Fibroblast of skin of right quadriceps (primary cell): ENCODE measurements at places on chromosomes 3 and 15.

- DNase-seq, result no peak
Measured at GRCh38 chr15:75696311-75696720, 16.3 kb downstream of the CSPG4 start.

DNA sequence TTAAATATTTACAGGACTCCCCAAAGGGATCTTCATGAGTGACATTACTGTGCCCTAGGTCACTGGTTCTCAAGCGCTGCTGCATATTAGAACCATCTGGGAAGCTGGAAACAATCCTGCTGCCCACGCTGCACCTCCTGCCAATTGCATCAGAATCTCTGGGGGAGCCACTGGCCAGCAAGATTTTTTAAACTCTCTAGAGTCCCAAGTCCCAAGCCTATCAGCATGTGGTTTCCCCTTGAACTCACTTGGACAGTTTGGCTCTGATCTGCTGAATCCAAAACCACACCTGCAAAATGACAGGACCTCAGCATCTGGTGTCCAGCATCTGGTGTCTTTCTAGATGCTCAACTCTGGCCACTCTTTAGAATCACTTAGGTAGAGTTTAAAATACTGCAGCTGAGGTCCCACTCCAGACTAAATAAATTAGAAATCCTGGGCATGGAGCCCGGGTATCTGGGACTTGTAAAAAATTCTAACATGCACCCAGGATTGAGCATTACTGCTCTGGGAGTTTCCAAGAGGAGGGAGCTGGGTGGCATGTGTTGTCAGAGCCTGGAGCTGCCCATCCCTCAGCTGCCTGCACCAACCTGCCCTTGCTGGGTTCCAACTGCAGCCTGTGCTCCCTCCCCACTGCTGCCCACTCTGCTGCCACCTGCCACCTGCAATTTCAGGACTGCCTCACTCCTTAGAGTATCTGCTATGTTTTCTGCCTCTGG, 311.3 kb downstream of the SLC9A9 start:
- peak; percentile 50 for DNase-seq

GRCh38 chr3:126121632-126122031, 37.7 kb upstream of the SLC41A3 start:
- DNase-seq, result no peak

DNA sequence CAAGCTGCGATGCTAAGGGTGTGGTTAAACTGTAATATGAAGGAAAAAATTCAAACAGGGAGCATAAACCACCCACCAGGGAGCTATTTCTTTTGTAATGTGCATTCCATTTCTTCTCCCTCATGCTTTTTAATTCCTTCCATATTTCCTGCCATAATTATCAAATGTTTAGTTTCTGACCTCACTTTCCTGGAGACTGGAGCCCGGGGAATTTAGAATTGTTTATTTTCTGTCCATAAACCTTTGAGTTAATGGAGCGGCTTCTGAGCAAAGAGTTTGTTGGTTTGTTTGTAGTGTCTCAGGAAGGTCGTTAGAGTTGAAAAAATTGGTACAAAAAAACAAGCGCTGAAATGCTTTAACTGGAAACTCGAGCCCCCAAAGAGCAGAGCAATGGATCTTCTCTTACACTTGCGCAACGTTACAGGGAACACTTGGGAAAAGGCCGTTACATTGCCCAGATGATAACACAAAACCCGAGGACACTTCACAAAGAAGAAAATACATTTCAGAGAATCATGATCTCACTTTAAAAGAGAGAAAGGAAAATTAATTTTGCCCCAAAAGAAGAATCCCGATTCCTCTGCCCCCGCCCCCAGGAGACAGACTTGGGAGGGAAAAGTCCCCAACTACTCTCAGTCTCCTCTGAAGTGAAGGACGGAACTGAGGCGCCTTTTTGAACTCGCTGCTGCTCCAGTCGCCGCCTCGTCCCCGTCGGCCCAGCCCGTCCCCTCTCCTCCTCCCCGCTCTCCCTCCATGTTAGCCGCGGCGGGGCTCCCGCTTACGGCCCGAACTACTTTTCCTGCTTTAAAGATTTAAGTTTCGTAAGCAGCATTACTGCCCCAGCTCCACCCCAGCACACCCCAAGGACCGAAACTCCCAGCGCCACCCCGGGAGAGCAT, 842 bp downstream of the FSTL1 start:
- DNase-seq, result peak; percentile 93

GRCh38 chr15:70604666-70605315, 158.6 kb downstream of the UACA start:
- peak; percentile 40 for DNase-seq

GRCh38 chr3:174716956-174717505, 142.1 kb upstream of the NAALADL2 start:
- DNase-seq, result no peak

DNA sequence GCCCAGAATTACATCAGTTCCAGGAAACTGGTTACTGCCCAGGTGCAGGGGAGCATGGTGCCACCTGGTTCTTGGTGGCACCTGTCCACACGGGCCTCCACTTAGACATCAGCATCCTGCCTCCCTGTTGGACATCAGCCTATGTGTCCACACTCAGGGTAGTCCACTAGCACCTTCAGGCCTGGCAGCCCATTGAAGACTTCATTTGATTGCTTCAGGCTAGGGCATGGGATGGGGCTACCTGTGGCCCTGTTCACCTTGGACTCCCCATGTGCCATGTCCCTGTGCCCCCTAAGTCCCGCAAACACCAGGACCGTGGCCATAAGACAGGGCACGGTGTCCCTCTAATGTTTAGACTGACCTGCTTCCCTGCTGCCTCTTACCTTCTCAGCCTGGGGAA, 30.9 kb downstream of the CYP8B1 start:
- DNase-seq, result no peak

GRCh38 chr3:12894629-12895028, 53.3 kb upstream of the RPL32 start:
- DNase-seq, result peak; percentile 15

DNA sequence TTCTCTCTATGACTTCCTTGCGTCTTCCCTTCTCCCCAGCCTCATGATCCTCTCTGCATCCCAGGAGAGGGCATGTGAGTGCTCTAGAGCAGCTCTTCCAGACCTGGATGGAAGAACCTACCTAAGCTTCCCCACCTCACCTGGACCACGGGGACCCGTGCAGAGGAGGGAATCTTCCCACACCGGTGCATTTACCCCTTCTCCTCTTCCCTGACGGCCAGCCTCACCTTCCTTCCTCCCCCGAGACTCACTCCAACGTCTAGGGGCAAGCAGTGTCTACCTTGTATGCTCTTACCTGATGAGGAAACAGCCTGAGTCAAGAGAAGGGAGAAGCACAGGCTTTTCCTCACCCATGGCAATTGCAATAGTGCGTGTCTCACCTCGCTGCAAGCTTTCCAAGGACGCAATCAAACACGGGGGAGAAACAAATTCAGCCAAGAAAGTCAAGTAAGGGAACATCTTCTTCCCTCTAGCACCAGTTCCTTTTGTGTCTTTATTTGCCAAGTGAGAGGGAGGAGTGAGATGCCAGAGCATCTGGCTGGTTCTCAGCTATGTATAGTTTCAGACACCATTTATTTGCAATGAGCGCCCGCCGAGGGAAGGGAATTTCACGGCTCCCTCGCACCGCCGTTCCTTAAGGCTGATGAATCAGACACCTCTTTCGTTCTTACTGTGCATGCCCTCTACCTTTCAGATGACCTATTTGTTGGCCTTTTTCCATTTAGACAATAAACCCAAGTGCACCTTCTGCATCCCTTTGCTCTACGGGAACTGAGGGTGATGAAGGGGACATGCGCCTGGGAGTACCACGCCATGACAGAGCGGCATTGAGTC, 1.8 kb upstream of the CCR9 start:
- no peak for DNase-seq

DNA sequence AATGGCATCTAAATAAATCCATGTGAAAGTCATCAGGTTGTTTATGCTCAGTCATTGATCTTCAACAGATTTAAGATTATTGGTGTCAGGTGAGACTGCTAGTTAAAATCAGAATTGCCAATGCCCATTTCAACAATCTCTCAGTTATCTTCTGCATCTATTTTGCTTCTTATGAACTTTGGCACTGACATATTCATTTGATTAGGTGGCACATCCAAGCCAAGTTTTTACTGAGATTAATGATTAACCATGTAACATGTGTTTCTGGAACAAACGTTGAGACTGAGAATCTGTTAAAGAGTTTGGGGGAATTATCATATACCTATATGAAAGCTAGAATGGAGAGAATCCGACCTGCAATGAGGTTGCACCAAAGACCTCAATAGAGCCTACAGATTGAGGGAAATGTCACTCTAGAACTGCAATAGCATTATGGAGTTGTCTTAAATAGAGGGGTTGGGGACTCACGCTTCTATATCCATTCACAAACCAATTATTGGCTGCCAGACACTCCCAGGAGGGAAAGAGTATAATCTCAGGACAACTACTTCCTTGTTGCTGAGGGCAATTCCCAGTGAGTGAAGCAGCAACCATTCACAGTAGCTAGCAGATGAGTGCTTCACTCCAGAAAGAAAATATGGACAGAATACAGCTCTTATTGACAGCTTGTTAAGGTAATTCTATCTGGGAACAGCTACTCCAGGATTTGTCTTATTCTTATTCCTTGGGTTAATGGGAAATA, 891.3 kb downstream of the SQOR start:
- no peak for DNase-seq

GRCh38 chr3:166013073-166013679, 176.0 kb upstream of the BCHE start:
- DNase-seq, result peak; percentile 49

DNA sequence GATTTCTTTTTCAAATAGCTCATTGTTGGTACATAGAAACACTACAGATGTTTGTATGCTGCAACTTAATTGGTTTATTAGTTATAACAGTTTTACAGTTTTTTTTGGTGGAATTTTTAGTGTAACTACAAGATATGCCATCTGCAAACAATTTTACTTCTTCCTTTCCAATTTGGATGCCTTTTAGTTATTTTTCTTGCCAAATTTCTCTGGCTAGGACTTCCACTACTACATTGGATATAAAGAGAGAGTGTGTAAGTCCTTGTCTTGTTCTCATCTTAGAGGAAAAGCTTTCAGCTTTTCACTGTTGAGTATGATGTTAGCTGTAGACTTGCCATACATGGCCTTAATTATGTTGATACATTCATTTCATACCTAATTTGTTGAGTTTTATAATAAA, 143.6 kb upstream of the EOMES start:
- no peak for DNase-seq

DNA sequence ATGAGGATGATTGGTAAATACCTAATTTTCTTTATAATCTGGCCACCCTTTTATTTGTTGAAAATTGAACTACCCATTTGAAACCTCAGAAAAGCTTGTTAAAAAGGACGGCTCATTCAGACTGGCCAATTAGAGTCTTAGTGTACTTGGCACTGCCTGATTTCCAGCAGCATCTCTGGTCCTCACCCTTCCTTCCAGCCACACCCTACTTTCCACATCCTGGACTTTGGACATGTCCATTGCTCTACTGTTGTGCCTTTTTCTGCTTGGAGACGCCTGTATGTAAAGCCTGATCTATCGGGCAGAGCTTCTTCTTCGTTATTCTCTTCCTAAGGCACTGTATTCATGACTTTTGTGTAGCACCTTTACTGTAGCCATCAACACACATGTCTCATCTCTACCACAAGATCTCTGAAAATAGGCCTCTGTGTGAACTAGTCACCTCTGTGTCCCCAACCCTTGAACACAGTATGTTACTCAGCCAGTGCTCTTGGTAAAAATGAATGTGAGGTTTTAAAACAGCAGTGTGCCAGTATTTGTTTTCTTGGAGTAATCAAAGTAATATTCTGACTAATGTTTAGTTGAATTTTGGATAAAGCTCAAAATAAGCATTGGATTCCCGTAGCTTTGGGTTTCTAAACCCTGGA, 6.8 kb downstream of the RBM5 start:
- no peak for DNase-seq

DNA sequence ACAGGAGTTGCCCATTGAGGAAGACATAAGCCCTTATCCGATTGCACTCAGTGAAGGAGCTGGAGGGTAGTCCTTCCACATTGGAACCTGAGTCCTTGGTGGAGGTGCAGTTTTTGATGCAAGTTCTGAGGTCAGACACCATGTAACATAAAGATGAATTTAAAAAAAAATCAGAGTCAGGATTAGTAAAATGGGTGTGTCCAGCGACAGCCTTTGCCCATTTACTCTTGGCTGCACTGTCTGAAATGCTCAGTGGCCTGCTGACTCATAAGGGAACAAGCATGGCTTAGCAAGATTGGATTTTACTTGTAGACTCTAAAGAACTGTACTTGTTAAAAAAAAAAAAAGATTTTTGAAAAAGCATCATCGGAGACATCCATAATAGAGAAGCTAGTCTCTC, 241.1 kb upstream of the TOPAZ1 start:
- peak; percentile 16 for DNase-seq

DNA sequence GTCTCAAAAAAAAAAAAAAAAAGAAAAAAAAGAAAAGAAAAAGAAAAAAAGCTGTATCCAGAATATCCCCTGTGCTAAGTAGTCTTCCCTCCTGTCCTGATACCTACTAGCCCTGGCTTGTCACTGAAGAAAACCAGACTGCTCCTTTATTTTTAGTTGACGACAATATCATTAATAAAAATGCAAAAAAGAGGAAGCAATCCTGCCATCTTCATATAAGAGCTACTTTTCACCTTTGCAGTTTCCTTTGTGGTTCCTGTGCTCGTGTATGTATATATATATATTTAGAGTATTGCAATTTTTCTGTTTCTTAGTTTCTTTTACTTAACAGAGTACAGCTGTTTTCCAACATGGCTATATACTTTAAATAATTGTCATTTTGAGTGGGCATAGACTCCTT, 13.6 kb downstream of the C3orf20 start:
- DNase-seq, result no peak

GRCh38 chr3:104989878-104990277, 376.8 kb upstream of the ALCAM start:
- no peak for DNase-seq

GRCh38 chr3:170240142-170240541, 17.9 kb downstream of the PRKCI start:
- DNase-seq, result no peak

DNA sequence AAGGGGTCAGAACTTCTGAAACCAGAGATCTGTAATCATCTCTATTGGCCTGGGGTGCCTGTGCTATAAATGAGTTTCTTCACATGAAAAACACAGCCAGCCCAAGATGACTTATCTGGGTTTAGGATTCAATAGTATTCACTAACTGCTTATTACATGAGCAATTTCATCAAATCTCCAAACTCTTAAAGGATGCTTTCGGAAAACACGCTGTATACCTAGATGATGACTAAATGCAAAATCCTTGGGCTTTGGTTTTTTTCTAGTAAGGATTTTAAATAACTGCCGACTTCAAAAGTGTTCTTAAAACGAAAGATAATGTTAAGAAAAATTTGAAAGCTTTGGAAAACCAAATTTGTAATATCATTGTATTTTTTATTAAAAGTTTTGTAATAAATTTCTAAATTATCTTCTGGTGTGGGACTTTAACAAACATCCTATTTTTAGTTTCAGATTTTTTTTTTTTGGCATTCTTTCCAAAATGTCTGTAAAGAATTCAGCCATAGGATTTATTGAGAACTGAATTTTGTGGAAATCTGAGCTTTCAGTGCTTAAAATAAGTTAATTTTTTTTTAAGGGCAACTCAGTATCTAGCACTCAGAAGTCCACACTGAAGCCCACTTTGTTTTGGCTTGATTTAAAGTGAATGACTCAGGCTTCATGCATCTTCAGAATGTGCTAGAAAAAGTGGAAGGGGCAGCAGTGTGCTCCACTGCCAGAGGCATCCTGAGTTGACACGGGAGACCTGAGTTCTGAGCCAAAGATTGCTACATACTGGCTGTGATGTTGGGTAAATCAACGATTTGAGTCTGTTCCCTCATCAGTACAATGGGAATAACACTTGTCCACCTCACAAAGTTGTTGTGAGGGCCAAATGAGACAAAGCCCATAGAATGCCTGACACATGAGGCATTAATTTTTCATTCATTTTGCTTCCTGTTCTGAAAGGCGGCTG, 18.7 kb downstream of the TMEM43 start:
- peak; percentile 97 for DNase-seq
